ENCODE measurements at places on chromosomes 6 and 20. TPM values are rescaled to one million over a fixed set of nuclear protein-coding genes. Genes with fewer than 3 reads are reported as not detected.

DNA sequence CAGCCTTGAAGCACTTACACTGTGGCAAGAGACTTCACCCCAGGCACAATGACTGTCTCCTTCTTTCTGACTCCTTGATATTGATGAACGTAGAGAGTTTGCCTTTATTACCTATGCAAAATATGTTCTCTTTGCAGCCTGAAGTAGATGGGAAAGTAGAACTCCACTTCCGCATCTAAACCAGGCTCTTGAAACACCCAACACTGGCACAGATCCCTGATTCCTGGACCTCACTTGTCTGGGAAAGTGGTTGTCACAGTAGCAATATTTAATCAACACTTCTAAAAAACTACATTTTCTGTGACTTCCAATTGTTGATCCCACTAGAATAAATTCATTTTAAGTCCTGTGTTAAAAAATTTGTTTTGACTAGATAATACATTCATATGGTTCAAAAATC, 143.1 kb downstream of the CDK19 start:
- no peak for DNase-seq

DNA sequence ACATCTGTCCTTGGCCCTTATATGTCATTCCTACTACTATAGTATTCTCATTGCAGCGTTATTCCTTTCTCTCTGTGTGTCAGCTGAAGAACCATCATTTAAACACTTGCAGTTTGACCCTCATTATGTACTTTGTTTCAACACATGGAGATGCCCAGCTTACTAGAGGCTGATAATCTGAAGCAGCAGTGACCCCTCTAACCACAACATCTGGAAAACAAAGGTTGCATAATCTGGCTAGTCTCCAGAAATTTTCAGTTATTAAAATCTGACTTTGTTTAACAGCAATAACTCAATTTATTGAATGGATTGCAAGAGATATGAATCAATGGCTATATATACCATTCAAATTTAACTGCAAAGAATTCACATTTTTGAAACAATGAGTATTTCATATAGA, 6.6 kb upstream of the PHIP start:
- DNase-seq = no peak

DNA sequence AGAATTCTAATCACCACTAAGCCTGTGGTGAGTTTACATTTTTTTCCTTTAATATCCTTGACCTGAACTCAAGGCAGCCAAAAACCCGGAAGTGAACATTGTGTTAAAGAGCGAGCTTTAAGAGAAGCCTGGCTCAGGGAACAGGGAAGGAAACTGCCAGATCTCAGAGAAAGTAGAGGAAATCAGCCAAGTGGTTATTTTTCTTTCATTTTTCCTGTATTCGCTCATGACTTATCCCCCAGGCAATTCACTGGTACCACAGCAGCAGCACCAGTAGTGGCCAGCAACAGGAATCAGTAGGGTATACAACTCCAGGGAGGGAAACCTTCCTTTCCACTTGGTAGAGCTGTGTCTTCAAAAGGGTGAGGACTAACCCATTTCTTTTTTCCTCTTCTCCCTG, 89.6 kb upstream of the HMGCLL1 start:
- DNase-seq = no peak

DNA sequence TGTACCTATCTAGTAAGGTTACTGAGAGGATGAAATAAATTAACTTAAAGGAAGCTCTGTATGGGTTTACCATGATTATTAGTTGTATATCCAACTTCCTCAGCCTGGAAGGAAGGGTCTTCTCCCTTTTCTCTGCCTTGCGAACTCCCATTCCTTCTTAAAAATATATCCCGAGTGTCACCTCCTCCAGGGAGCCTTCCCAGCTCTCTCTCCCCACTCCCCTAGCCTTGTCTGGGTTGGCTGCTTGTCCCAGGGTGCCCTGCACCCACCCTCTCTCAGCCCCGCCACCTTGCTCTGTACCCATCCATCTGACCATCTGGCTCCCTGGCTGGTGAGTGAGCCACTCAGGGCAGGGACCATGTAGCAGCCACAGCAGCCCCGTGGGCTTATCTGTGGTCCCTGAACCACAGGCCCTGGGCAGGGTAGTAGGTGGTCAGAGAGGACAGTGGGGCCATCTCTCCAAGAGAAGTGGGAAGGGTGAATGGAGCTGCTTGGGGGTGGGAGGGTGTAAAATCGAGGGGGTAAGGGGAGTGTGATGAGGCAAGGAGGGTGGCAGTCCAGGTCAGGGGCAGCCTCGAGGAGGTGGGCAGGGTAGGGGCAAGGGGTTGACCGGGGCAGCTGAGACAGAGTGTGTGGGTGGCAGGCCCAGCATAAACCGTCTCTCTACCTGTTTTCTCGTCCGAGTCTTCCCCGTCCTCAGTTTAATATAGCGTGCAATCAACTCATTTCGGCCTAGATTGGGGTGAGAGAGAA, 12.8 kb downstream of the TEAD3 start:
- DNase-seq = no peak

GRCh38 chr6:167227984-167228383, 63.1 kb upstream of the UNC93A start:
- DNase-seq = no peak

GRCh38 chr6:167977717-167978467, 19.6 kb upstream of the KIF25 start:
- no peak for DNase-seq

DNA sequence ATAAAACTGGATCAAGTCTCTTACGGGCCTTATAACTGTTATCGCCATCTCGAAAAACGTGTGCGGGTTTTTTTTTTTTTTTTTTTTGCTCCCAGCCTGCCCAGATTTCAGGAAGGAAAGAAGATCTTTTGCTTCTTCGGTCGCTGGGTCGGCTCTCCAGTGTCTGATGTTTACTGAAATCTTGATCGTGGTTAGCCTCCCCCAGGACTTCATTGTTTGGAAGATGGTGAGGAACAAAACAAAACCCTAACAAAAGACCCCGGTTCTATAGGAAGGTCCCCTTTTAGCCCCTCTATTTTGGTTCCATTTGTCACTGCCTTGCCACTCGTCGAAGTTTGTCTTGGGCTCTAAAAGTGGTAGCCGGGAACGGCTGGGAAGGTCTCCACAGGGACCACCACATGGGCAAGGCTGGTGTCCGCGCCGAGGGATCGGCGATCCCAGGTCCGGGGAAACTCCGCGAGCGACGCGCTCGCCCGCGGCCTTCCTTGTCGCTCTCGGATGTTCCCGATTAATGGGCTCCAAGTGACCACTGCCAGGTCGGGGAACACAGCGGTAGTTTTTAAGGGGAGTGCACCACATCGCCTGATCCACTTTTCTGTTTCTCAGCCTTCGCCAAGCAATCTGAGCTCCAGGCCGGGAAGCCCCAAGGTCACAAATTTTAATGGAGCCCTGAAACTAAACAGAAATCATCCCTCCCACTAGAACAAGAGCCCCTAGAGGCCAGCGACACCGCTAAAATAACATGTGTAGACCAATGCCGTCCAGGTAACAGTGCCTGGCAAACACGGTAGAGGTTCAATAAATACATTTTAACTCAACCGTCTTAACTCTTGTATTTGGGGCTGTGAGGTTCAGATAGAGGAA, 27.0 kb downstream of the TRIM27 start:
- peak; percentile 55 for DNase-seq

DNA sequence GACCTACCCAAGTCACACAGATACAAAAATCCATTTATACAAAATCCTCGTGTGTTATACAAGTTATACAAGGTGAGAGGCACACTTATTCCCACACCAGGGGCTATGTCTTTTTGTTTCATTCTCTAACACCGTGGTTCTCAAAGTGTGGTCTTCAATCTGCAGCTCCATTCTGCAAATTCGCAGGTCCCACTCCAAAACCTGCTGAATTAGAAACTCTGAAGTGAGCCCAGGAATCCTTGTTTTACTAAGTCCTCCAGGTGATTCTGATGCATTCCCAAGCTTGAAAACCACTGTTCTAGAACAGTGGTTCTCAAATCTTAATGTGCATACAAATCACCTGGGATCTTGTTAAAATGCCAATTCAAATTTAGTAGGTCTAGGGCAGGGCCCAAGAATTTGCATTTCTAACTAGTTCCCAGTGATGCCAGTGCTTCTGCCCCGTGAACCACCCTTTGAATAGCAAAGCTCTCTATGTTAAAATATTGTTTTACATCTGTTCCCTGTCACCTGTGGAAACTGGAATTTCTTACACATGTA, 35.1 kb downstream of the LRFN2 start:
- no peak for DNase-seq

GRCh38 chr6:19719691-19720128, 117.5 kb upstream of the ID4 start:
- DNase-seq = no peak

The PRR18 gene
- polyA plus RNA-seq = not detected

The BPI gene
- polyA plus RNA-seq = not detected

The DPPA5 gene
- polyA plus RNA-seq = not detected

The TSBP1 gene
- polyA plus RNA-seq = not detected

The TREML1 gene
- polyA plus RNA-seq = 0.36 TPM

The C20orf202 gene
- polyA plus RNA-seq = not detected
